Stromal cell of bone marrow (primary cell): ENCODE measurements at places on chromosomes 2 and 18.

- no peak for DNase-seq
Observed at GRCh38 chr2:84442888-84443287, 16.2 kb downstream of the SUCLG1 start.

DNA sequence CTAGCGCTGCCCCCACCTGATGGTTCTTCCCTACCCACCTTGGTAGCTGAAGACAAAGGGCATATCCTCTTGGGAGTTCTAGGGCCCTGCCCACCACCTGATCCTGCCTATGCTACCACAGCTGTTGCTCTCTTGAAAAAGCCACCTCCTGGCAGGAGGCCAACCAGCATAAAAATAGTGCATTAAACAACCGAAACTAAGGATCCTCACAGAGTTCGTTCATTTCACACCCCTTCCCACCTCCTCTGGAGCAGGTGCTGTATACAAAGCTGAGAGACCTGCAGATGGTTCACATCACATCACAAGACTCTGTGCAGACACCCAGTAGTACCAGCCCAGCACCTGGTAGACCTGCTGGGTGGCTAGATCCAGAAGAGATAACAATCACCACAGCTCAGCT, 1348.0 kb upstream of the TMEFF2 start:
- no peak for DNase-seq

- DNase-seq, result no peak
Observed at GRCh38 chr18:58967751-58968254, 103.1 kb downstream of the ZNF532 start.

GRCh38 chr2:105460048-105460732, 61.3 kb upstream of the FHL2 start:
- DNase-seq, result no peak

- DNase-seq, result peak; percentile 50
Observed at GRCh38 chr2:118119761-118120400, 31.6 kb downstream of the INSIG2 start.

GRCh38 chr2:73821227-73821626, 7.5 kb upstream of the STAMBP start:
- DNase-seq, result no peak

GRCh38 chr2:3214065-3214464, 163.6 kb downstream of the EIPR1 start:
- no peak for DNase-seq

- no peak for DNase-seq
Observed at GRCh38 chr2:72145658-72146329, 1.9 kb downstream of the CYP26B1 start.

DNA sequence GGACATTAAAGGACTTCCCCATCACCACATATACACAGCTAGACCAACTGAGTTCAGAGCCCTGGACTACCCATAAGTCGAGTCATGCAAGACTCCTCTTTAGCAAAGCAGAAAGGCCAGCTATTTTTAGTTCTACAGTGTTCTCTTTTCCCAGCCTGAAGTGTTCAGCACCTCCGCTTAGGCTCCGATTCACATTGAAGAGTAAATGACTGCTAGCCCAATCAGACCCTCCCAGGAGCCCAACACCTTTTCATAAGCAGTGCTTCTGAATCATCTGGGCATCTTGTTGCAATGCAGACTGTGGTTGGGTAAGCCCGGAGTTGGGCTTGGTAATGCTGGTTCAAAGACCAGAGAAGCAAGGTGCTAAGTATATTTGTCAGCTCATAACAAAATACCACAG, 138.6 kb upstream of the MSH6 start:
- DNase-seq, result no peak

DNA sequence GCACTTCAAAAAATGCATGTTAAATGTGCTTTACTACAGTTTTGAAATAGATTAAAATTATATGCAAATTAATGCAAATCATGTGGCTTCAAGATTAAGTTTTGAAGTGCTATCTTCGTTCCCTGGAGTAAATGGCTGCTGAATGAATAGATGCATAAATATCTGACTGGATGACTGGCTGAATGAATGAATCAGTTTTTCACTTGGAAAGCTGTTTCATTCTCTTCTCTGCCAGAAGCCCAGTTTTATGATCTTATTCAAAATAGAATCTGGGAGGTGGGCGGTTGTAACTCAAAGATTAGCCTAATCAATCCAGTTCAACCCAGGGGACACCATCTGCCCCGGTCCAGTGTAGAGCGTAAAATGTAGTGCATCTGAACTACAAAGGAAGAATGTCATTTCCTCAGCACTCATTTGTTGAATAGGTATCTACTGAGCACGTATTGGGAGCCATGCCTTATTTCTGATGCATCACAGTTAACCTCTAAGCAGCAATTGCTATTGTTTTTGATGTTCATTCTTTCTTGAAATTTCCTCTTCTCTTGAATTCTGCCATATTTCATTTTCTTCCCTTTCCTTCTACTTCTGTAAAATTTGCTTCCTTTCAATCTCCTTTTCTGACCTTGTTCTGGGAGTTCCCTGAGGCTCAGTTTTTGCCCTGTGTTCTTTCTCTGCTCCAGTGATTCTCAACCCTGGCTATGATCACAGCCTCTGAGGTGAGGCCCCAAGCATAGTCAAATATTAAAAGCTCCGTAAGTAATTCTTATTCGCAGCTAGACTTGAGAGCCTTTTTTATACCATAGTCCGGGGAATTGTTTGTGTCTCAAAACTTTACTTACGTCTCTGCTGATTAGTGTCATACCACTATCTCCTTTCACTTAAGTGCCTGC, 282.7 kb downstream of the PARD3B start:
- no peak for DNase-seq
